Mucosa of descending colon (tissue), 3 donors: ENCODE measurements at places on chromosomes 13 and 19.

DNA sequence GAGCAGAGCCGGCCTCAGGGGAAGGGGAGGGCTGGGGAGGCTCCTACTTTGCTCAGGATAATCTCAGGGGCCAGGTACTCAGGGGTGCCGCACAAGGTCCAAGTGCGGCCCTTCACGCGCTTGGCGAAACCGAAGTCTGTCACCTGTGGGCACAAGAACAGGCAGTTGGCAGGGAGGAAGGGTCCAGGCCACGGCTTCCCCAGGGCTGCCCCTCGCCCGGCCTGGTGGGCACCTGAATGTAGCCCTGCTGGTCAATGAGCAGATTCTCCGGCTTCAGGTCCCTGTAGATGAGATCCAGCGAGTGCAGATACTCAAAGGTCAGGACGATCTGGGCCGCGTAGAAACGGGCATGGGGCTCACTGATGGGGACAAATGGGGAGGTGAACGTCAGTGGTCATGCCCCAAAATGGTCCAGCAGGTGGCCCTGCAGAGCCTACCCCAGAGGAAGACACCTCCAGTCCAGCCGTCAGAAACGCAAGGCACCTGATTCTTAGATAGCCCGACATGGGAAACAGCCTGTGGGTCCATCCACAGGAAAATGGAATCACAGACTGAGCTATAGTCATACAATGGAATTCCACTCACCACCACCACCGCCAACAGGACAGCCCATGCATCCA lies 7.1 kb upstream of the SAMD1 start:
- DNase-seq: no peak

DNA sequence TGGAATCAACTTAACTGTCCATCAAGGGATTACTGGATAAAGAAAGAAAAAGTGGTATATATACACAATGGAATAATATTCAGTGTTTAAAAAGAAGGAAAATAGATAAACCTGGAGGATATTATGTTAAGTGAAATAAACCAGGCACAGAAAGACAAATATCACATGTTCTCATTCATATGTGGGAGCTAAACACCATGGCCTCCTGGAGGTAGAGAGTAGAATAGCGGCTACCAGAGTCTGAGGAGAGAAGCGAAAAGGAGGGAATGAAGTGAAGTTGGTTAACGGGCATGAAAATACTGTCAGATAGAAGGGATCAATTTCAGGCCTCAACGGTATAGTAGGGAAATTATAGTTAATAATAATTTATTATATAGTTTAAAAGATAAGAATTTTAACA lies 147.5 kb upstream of the OBI1 start:
- DNase-seq: no peak

- no peak for DNase-seq
Observed at GRCh38 chr19:51546650-51547396, 15.4 kb upstream of the SIGLEC6 start.

DNA sequence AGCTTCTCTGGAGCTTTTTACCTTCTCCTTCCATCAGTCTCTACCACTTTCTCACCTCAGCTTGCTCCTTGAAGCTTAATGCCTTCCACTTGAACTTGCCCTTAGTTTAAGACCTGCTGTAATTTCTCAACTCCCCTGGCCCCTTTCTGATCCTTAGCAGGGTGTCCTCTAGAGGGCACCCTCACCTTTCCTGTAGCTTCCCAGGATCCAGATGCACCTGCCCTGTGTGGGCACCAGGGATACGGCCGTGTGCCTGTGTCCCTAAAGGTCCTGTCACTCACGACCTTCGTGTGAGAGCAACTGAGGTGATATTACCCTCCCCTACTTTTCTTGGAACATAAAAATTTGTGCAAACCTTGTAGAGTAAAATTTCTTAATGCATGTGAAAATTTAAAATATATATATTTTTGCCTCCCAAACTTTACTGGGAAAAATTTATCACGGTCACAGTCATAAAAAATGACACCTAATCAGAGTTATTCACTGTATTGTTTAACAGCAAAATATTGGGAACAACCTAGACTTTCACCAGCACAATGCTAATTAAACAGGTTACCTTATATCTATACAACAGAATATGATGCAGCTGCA lies 46.4 kb downstream of the PSG3 start:
- DNase-seq: no peak

- DNase-seq: no peak
Observed at GRCh38 chr13:94329754-94330551, 149.5 kb downstream of the DCT start.

- no peak for DNase-seq
Observed at GRCh38 chr19:38375748-38376147, 1.4 kb downstream of the PSMD8 start.

- no peak for DNase-seq
Observed at GRCh38 chr13:81001828-81002385, 661.0 kb upstream of the SPRY2 start.
